ENCODE measurements at places on chromosomes 7 and 10.

DNA sequence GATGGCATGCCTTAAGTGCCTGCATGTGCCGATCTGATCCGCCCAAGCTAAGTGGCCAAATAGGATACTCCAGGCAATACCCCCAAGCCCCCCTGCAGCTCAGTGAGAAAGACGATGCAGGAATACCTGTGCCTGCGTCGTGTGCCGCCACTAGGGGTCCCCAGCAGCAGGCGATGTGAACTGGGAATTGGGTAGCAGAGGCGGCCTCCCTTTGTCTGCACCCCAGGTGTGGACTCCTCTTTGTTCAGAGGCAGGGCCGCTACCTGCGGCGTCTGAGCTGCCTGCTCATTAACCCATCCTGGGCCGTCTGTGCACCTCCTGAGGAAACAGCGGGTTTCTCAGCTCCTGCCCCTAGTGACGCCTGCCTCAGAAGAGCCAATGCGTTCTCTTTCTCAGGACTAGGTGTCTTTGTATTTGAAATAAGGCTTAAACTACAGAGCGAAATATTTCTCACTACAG, 4.8 kb upstream of the CHN2 start:
- peak; percentile 26 for DNase-seq

DNA sequence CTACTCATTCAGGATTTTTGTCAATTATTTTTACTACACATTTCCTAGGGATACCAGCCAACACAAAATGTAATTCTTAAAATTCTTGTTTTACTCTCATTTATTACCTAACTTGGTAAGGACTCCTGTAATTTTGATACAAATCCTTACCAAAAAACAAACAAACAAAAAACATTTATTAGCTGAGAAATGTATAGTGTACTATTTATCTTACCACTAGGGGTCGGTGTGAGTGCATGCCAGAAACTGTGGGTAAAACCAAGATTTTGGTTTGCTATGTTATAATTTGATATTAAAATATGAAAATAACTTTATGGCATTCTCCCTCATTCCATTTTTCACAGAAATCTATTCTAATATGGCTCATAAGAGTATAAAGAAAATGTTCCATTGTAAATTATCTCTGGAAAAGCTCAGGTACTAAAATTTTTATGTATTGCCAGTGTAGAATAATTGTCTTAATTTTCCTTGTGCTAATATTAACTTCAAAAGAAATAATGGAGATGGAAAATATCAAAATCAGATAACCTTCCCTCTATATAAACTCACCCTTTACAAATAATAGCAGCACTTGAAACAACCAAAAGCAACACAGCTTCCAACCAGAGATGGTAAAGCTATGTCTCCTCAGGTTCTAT, 290.8 kb upstream of the PCDH15 start:
- DNase-seq: no peak

GRCh38 chr10:58574058-58574457, 61.4 kb downstream of the BICC1 start:
- DNase-seq: no peak

GRCh38 chr7:40536421-40536820, 401.6 kb downstream of the SUGCT start:
- DNase-seq: no peak

- no peak for DNase-seq
Measured at GRCh38 chr7:113144817-113145216, 26.5 kb upstream of the SMIM30 start.

DNA sequence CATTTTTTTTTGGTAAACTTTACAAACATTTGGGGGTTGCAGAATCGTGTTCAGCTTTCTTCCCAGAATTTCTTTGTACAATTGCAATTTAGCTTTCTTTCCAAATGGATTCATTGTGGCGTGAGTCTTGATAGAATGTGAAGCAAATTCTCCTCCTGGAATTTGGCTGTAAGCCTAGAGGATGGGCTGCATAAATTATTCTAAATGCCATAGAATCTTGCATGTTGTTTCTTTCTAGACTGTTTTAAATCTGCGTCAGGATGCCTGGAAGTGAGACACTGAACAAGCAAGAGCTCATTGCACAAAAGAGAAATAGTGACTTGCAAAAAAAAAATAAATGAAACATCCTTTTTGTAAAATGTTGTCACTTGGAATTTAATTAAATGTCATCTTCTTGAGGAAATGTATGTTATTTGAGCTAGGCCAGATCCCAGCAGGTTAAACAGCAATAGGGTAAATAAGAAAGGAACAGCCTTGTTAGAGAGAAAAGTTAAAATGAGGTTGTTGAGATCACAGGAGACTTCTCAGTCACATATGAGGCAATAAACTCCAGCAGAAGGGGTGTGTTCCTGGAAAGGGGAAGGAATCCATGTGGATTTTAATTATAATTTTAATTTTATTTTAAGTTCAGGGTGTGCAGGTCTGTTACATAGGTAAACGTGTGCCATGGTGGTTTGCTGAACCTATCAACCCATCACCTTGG, 483.0 kb downstream of the PLXDC2 start:
- DNase-seq: no peak

GRCh38 chr7:29005406-29005805, 47.3 kb upstream of the TRIL start:
- DNase-seq: no peak

Data from effector CD8-positive, alpha-beta T cell (primary cell).